ENCODE measurements at places on chromosomes 12 and 14.

- no peak for DNase-seq
Observed at GRCh38 chr12:49582201-49582600, 14.3 kb upstream of the MCRS1 start.

- no peak for DNase-seq
Observed at GRCh38 chr12:89948271-89949175, 239.9 kb upstream of the ATP2B1 start.

DNA sequence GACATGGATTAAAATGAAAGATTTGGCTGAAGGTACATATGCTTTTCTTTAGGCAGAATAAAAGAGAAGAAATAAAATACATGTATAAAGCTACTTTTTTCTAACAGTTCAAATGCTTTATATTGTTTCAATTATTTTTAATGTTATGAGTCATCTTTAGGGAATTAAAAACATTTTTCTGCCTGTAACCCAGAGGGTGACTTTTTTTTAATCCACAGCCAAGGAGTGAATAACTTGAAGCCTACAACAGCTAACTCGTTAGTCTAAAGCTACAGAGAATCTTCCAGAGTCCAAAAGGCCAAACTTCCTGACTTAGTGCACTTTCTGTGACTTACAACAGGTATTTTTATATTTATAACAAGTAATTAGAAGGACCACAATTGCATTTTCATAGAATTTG is 151.6 kb downstream of the SEC23A start:
- DNase-seq, result no peak

- DNase-seq, result no peak
Observed at GRCh38 chr14:57345106-57345505, 45.3 kb upstream of the NAA30 start.

DNA sequence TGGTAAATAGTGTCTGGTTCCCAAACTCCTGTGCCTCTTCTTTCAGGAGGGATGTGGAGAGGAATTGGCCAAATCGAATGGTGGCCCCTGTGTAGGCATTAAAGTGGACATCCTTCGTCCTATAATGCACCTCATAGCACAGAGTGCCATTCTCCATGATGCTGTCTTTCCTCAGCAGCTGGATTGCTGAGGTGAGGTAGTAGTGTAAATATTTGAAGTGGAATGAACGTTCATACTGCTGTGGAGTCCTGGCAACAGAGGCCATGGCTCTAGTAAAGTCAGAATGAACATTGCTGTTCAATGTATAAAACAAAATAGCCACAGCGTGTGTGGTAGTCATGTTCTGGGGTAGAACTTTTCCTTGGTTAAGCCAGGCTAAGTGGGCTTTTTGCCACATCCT is 2.7 kb downstream of the ART4 start:
- no peak for DNase-seq

Measured in activated naive CD4-positive, alpha-beta T cell (primary cell).